ENCODE measurements at places on chromosomes 7 and 10.

DNA sequence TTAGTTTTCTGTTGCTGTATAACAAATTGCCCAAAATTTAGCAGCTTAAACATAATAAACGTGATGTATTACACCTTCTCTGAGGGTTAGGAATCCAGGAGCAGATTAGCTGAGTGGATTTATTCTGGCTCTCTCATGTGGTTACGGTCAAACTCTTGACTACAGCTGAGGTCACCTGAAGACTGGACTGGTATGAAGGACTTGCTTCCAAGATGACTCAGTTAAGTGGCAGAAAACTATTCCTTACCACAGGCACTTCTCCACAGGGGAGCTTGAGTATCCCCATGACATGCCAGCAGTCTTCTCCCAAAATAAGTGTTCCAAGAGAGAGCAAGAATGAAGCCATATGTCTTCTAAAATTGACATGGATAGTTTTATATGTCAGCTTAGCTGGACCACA is 957.2 kb upstream of the GHITM start:
- DNase-seq: no peak

GRCh38 chr10:70549962-70550458 is 52.5 kb downstream of the PRF1 start:
- peak; percentile 56 for DNase-seq

DNA sequence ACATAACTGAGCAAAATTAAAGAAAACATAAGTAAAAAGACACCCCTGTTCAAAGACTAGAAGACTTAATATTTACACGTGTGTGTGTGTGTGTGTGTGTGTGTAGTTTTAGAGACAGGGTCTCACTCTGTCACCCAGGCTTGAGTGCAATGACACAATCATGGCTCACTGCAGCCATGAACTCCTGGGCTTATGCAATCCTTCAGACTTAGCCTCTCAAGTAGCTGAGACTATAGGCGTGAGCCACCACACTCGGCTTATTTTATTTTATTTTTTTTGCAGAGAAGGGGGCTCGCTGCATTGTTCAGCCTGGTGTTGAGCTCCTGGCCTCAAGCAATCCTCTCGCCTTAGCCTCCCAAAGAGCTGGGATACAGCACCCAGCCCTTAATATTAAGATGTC is 90.3 kb downstream of the JMJD1C start:
- no peak for DNase-seq

- no peak for DNase-seq
Observed at GRCh38 chr10:26432938-26433337, 5.2 kb upstream of the APBB1IP start.

GRCh38 chr7:136245327-136246004 is 268.3 kb upstream of the MTPN start:
- no peak for DNase-seq

Data from activated CD8-positive, alpha-beta memory T cell treated with anti-CD3 and anti-CD28 coated beads for 1 hour (primary cell).